Astrocyte of the cerebellum (primary cell): ENCODE measurements at places on chromosomes 16 and 17.
A peak's percentile ranks its signal among the peaks of the same experiment; 100 is the strongest.

DNA sequence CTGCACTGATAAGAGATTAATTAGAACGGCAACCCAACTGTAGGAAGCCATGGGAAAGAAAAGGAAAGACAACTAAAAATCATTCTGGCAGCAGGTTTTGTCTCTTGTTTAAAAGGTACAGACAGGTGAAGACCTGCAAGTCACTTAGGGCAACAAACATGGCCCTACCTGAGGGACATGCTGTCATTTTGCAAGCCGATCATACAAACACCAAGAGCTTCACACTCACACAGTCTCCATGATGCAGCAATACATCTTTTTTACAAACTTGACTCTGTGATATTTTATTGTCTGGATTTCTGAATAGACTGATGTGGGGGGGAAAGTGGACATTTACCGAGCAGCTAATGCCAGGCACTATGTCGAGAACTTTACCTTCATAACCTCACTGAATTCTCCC lies 101.8 kb downstream of the PARN start:
- DNase-seq: no peak

GRCh38 chr16:74942566-74942965 lies 42.4 kb downstream of the WDR59 start:
- no peak for DNase-seq

- DNase-seq: no peak
These were observed 14.8 kb downstream of the TRARG1 start for GRCh38 chr17:1294157-1294717.

DNA sequence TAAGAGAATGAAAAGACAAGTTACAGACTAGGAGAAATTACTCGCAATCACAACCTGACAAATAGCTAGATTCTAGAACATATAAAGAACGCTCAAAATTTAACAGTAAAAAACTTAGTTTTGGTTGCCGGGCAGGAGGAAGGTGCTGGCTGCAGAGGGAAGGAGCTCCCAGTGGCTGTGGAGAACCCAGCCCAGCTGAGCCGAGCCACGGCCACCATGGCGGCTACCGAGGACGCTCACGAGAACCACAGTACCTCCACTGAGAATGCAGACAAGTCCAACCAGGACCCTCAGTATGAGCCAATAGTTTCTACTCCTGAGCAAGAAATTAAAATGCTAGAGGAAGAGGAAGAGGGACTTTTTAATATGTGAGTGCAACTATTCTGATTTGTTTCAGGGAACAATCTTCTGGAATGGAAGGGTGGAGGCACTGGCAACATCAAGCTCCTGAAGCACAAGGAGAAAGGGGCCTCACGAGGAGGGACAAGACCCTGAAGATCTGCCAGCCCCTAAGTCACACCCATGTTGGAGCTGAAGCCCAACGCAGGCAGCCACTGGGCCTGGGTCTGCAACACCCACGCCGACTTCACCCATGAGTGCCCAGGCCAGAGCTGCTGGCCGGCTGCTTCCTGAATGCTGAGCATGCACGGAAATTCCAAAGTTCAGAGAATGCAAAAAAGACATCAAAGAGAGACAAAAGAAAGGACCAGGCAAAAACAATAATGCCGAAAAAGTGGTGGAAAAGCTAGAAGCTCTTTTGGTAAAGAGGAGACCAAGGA lies 55.0 kb downstream of the DNAH17 start:
- no peak for DNase-seq

- no peak for DNase-seq
These were observed 115.2 kb upstream of the NETO2 start for GRCh38 chr16:47258874-47259461.

- DNase-seq: no peak
These were observed 5.6 kb upstream of the CXCL16 start for GRCh38 chr17:4744999-4745969.

DNA sequence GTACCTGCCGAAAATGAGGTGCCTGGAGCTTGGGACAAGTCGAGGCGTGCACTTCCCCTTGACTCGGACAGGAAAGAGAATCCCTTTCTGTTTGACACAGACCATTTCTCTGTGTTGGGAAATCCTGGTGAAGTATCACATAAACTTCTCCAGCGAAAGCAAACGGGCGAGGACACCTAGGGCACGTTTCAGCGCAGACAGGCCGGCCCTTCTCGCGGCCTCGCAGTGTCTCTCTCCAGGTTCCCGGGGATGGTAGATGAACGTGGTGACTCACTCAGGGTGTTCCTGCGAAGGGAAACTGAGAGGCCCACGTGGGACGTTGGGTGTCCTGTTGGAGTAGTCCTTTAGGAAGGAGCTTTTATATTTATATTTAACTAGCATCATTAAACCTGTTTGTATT lies 36.3 kb upstream of the ZNF750 start:
- no peak for DNase-seq

DNA sequence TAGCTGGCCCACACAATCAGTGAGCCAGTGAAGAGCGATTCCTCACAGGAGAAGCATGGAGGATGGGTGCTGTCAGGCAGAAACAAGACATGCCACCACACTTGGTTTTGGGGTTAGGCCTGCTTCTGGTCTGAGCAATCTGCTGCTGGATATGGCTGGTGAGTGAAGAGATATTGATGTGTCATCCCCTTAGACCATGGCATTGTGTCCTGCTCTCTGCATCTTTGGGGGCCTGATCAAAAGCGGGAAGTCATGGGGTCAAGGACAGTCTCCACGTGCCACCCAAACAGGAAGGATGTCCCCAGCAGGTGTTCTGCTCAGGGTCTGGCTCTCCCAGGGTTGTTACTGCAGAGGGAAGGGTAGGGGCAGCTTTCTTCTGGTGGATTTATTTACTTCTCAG lies 140.7 kb downstream of the PRKCB start:
- no peak for DNase-seq

DNA sequence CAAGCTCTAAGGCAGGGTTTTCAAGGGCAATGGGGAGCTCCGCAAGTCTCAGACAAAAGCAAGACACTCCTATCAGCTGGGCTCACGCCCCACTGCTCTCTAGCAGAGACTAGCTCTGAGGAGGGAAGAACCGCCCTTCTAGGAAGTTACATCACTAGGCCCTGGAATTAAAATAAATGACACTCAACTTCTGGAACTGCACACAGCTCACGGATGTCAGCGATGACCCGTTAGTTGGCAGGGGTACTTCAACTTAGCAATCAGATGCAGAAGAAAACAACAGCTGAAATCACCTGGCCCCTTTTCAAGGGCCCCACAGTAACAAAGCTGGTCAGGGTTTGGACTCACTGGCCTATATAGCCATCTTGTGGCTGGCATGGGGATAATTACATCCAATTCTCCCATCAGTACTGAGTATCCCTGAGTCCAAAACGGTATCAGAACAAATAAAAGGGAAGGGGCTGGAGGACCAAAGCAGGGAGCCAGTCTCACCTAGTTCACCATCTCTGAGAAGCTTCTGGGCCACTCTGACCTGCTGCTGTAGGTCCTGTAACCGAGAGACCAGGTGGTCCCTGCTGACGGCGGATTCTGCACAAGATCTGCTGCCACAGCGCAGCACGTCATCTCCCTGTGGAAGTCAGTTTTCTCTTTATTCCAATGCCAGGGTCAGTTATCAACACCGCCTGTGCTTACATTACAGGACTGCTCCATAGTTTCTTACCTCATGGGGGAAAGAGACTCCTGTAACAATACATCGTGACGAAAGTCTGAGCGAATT lies 22.2 kb downstream of the SERPINF1 start:
- peak; percentile 84 for DNase-seq

- DNase-seq: no peak
These were observed 525.2 kb upstream of the GOT2 start for GRCh38 chr16:59259074-59259949.

GRCh38 chr17:15659236-15659635 lies 24.9 kb downstream of the TRIM16 start:
- DNase-seq: no peak

- no peak for DNase-seq
These were observed 5.8 kb upstream of the SPIRE2 start for GRCh38 chr16:89822188-89823086.

- no peak for DNase-seq
These were observed 499.1 kb upstream of the CDH5 start for GRCh38 chr16:65867276-65867960.

- DNase-seq: no peak
These were observed 9.2 kb upstream of the MRPL58 start for GRCh38 chr17:75003070-75003956.

GRCh38 chr16:74257061-74257460 lies 39.6 kb upstream of the PSMD7 start:
- no peak for DNase-seq

GRCh38 chr16:89921702-89922476 lies 1.3 kb upstream of the TUBB3 start:
- DNase-seq: peak; percentile 80
